Activated T-cell treated with anti-CD3 and anti-CD28 coated beads, Interleukin-2, amount 50 U/mL, for 4 hours (primary cell): ENCODE measurements at places on chromosomes 6 and 20. TPM values are rescaled to one million over a fixed set of nuclear protein-coding genes. Genes with fewer than 3 reads are reported as not detected.

The CENPW gene
- total RNA-seq: 36.5 TPM

DNA sequence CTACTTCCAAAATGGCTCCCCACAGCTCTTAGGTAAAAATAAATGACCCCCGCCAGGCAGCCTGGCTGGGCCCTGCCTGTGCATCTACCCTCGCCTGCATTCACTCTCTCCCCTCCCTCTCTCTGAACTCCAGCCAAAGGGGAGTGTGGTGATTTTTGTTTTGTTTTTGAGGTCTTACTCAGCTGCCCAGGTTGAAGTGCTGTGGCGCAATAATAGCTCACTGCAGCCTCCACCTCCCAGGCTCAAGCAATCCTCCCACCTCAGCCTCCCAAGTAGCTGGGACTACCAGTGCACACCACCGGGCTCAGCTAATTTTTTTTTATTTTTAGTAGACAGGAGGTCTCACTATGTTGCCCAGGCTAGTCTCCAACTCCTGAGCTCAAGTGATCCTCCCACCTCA lies 15.8 kb downstream of the NFATC2 start:
- no peak for DNase-seq

DNA sequence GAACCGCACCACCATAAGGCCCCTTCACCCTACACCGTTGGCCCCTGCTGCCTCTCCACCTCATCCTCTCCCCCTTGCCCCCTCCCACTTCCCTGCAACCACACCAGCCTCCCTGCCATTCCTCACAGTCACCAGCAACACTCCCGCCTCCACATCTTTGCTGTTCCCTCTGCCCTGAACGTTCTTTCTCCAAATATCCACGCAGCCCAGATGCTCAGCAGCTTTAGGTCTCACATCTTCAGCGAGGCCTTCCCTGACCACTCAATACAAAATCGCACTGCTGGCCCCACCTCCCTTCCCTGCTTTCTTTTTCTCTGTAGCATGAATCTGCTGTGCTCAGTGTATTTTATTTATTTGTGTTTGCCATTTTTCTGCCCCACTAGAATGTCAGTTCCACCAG lies 20.5 kb downstream of the ITPR3 start:
- no peak for DNase-seq

The CYP24A1 gene
- total RNA-seq: not detected

The VGLL2 gene
- not detected for total RNA-seq

The SLC17A2 gene
- 0.33 TPM for total RNA-seq

DNA sequence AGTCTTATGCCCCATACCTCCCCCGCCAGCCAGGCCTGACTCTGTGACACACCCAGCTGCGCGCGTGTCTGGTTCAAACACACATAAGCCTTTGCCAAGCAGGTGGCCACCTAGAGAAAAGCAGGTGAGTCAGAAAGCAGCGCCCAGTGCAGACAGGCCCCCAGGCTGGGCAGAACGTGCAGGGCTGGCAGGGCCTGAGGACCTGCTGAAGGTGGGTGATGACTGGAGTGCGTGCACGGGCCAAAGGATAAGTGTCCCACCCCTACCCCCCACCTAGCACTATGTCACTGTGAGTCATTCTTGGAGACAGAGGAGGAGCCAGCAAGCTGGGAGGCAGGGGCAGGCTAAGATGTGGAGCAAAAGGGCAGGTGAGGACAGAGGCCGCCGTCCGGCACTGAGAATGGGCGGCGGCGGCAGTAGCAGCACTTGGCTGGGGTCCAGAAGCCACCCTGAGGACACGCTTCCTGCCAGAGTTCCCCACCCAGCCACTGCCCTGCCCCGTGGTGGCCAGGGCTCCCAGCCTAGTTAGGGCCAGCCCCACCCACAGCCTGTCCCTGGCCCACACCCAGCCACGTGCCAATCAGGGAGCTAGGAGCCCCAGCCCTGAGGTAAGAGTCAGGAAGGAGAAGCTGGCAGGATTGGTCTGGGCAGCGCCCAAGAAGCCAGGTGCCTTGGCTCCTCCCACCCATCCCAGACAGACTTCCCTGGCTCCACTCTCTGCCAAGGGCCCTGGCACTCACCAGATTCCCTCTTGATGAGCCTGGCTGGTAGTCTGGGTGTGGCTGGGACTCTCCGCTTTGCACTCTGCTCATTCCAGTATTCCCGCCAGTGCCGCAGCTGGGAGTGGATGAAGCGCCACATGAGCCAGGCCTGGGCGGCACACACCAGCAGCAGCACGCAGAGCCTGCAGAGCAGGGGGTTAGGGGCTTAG lies 72.7 kb downstream of the TRAM2 start:
- DNase-seq: no peak

GRCh38 chr6:125252891-125253290 lies 48.9 kb downstream of the HDDC2 start:
- no peak for DNase-seq
